ENCODE measurements at places on chromosomes 5 and 9.

DNA sequence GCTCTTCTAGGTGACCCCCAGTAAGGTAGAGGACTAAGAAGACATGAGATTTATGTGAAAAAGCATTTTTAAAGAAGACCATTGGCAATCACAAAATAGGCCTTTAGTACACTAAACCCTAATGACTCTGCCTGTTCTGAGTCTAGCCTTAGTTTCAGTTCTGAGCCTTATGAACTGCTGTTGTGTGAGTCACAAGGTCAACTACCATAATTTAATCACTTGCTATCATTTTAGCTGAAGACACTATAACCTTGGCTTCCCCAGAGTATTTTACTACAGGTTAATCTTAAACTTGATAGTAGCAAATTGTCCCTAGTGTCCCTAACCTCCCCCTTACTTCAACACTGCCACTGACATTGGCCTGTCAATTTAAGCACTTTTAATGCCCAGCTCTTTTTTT lies 34.4 kb downstream of the APC start:
- DNase-seq: no peak

- no peak for DNase-seq
These were observed 10.7 kb downstream of the IQGAP2 start for GRCh38 chr5:76413746-76414145.

DNA sequence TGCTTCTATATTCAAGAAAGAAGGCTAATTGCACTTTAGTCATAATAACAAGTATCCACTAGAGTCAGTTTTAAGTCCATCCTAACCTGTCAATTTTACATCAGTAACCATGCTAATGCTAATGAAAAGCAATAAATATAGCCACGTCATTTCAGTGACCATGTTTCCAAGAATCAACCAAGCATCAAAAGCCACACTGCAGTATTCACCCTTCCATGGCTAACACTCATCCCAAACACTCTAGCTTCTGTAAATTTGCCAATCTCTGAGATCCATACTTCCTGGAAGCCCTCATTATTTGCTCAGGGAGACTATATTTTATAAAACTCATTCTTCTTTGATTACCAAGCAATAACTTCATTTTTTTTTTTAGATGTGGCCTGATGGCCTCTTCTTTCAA lies 712.0 kb downstream of the CETN3 start:
- DNase-seq: no peak

- DNase-seq: no peak
These were observed 814.2 kb downstream of the BRINP1 start for GRCh38 chr9:118554987-118555386.

GRCh38 chr9:79765466-79765865 lies 193.7 kb downstream of the TLE4 start:
- DNase-seq: no peak

GRCh38 chr5:171477101-171477500 lies 57.7 kb downstream of the FGF18 start:
- DNase-seq: no peak

GRCh38 chr9:93364734-93365426 lies 86.6 kb upstream of the FAM120A start:
- DNase-seq: no peak

DNA sequence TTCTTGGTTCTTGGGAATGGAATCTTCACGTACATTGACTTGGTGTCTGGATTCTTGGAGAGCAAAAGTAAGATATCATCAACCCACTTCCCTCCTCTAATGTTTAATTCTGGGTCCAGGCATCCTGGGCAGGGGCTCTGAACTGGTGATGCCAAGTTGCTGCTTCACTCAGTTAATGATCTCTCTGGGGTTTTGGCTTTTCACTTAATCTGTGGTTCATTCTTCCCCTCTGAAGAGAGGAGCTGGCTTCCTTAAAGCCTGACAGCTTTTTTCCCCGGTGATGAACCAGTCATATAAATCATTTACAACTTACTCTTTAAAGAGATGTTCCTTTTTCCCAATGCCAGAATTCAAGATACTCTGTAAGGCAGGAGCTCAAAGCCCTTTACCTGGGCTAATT lies 65.9 kb downstream of the ARHGAP26 start:
- DNase-seq: no peak

GRCh38 chr5:173812811-173813550 lies 75.2 kb upstream of the CPEB4 start:
- no peak for DNase-seq
